ENCODE measurements at places on chromosomes 11 and 22. TPM values are rescaled to one million over a fixed set of nuclear protein-coding genes. Genes with fewer than 3 reads are reported as not detected.

Gene SULT4A1
- total RNA-seq: 0.09 TPM

Gene TCN1
- not detected for total RNA-seq

Gene CATSPER1
- not detected for total RNA-seq

Gene KRTAP5-8
- total RNA-seq: not detected

Gene ACRV1
- total RNA-seq: not detected

Gene TUB
- total RNA-seq: 15.2 TPM

Gene HPS4
- total RNA-seq: 23.0 TPM

Gene CEND1
- total RNA-seq: 0.85 TPM

Gene MRGPRE
- total RNA-seq: not detected

Gene ISX
- not detected for total RNA-seq

Gene OR8B12
- not detected for total RNA-seq

Gene PGA5
- total RNA-seq: not detected

Gene C11orf52
- not detected for total RNA-seq

Gene MS4A6A
- total RNA-seq: not detected

Gene ALDH3B1
- 24.9 TPM for total RNA-seq

Gene CCDC188
- 1.3 TPM for total RNA-seq

Gene C11orf86
- 0.28 TPM for total RNA-seq
